Skeletal muscle tissue (tissue), 5 donors: ENCODE measurements at places on chromosomes 16 and 17. TPM values are rescaled to one million over a fixed set of nuclear protein-coding genes. Genes with fewer than 3 reads are reported as not detected.

Gene C16orf87
- total RNA-seq: 11.0 TPM

Gene RMI2
- 5.7 TPM for total RNA-seq

Gene PIRT
- not detected for total RNA-seq

Gene HOXB13
- total RNA-seq: not detected
